Right cardiac atrium (tissue), 5 donors: ENCODE measurements at places on chromosomes 2 and 18. TPM values are rescaled to one million over a fixed set of nuclear protein-coding genes. Genes with fewer than 3 reads are reported as not detected.

FRZB gene
- 3.1 TPM for total RNA-seq

- no peak for DNase-seq
Measured at GRCh38 chr18:74982946-74983635, 225.8 kb downstream of the PTGR3 start.

- peak; percentile 82 for DNase-seq
Measured at GRCh38 chr2:98757904-98758421, 27.0 kb upstream of the MGAT4A start.

GRCh38 chr2:45498661-45499550, 112.2 kb downstream of the SRBD1 start:
- DNase-seq: no peak

DNA sequence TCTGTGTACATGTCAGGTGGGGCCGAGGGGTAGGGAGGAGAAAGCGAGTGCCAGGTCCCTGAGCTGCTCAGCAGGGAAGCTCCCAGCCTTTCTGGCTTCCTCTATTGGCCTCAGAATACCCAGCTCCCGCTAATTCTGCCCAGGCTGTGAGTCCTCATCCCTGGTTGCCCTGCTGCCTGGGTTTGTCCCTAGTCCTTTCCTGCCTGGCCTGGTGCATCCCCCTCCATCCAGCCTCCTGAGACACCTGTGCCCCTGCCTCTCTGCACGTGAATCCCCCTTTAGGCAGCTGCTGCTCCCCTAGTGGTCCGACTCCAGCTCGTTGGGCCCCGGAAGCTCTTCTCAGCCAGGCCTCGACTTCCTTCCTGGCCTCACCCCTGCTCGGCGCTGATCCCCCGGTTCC, 54.6 kb downstream of the INHBB start:
- no peak for DNase-seq

PRKAG3 gene
- 0.14 TPM for total RNA-seq

PPM1B gene
- 42.3 TPM for total RNA-seq

GAREM1 gene
- 14.8 TPM for total RNA-seq

GRCh38 chr2:216717491-216717901, 22.1 kb upstream of the IGFBP5 start:
- no peak for DNase-seq

OTOF gene
- total RNA-seq: 0.15 TPM

- no peak for DNase-seq
Measured at GRCh38 chr2:14815201-14815600, 182.7 kb downstream of the LRATD1 start.

DNA sequence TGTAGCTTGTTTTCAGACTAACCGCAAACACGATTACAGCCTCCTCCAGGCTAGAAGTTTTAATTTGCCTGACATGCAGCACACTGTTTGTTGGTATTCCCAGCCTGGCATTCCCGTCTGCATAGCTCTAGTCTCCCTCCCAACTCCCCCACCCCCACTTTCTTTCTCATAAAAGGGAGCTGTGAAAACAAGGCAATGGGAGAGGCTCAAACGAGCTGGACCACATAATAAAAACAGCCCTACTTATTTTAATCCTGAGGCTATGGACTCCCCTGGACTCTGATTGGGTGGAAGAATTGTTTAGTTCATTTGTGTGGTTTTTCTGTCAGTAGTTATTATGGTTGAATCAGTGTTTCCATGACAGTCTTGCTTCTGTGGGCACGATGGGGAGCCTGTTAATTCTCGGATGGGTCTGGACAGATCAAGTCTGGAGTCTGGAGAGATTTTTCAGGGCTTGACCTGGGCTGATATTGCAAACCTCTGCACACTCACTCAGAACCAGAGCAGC, 1.2 kb downstream of the STON1 start:
- no peak for DNase-seq

- no peak for DNase-seq
Measured at GRCh38 chr2:10344105-10345066, 41.7 kb downstream of the HPCAL1 start.

GRCh38 chr2:40418614-40419363, 33.1 kb downstream of the SLC8A1 start:
- DNase-seq: no peak

DNA sequence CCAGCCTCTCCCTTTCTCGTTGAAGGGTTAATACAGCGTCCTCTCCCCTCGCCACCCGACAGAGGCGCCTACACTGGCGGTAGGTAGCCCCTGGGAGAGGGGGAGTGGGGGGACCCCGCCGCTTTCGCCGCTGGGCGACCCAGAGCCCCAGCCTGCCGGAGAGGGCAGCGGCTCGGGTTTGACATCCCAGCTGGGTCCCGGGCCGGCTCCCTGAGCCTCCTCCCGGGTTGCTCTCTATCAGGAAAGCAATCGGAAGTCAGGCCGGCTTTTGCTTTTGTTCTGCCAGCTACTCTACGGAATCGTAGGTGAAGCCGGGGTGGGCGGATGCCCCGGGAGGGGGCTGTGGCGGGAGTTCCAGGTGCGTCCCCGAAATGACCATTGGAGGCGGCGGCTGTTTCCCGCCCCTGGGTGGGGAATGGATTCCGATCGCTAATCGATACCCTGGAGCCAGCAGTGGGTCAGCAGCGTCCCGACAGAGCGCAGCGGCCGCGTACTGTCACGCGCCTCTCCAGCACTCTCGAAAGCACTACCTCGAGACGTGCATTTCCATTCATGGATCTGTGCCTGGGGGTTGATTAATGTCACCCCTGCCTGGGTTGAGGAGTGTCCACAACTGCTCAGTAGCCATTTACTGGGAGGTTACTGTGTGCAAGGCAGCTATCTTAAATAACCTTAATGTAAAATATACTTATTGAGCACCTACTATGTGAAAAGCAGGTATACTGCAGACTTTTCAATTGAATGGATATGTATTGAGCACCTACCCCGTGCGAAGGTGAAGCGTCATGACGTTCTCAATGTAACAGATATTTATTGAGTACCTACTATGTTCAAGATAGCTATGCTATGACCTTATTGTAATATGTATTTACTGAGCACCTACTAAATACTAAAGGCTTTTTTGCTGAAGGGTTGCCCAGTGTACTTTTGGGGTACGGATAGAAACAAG, 1.1 kb downstream of the MAPK4 start:
- DNase-seq: peak; percentile 43

TMEFF2 gene
- 1.3 TPM for total RNA-seq

GRCh38 chr2:28322456-28322855, 70.2 kb upstream of the FOSL2 start:
- no peak for DNase-seq

DNA sequence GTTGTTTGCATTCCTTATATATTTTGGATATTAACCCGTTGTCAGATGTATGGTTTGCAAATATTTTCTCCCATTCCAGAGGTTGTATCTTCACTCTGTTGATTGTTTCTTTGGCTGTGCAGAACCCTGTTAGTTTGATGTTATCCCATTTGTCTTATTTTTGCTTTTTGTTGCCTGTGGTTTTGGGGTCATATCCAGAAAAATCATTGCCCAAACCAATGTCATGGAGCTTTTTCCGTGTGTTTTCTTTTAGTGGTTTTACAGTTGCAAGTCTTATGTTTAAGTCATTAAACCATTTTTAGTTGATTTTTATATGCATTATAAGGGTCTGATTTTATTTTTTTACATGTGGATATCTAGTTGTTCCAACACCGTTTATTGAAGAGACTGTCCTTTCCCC, 35.8 kb downstream of the PPIG start:
- DNase-seq: no peak

GRCh38 chr2:3490191-3491170, 28.9 kb downstream of the ADI1 start:
- DNase-seq: no peak

MAPK4 gene
- total RNA-seq: 41.1 TPM

- no peak for DNase-seq
Measured at GRCh38 chr2:33448220-33448899, 28.1 kb upstream of the RASGRP3 start.

- DNase-seq: no peak
Measured at GRCh38 chr2:229856413-229856812, 65.4 kb downstream of the TRIP12 start.

GCG gene
- total RNA-seq: not detected

SCN2A gene
- 0.26 TPM for total RNA-seq

DNA sequence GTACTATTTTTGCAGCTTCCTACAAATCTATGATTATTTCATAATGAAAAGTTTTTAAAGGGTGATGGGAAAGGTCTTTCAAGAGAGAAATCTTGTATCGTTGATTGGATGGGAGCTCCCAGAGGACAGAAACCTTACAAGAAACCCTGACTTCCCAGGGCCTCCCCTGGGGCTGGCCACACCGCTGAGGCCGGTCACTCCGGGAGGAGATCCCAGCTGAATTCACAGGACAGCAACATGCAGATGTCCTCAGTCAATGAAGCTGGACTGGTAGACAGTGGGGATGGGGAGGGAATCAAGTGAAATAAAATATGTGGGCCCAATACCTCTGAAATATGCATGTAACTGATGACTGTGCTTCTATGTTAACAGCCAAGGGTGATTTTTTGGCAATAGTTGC, 135.6 kb downstream of the TFCP2L1 start:
- DNase-seq: no peak

- DNase-seq: no peak
Measured at GRCh38 chr2:60152226-60152833, 401.1 kb downstream of the BCL11A start.

DNA sequence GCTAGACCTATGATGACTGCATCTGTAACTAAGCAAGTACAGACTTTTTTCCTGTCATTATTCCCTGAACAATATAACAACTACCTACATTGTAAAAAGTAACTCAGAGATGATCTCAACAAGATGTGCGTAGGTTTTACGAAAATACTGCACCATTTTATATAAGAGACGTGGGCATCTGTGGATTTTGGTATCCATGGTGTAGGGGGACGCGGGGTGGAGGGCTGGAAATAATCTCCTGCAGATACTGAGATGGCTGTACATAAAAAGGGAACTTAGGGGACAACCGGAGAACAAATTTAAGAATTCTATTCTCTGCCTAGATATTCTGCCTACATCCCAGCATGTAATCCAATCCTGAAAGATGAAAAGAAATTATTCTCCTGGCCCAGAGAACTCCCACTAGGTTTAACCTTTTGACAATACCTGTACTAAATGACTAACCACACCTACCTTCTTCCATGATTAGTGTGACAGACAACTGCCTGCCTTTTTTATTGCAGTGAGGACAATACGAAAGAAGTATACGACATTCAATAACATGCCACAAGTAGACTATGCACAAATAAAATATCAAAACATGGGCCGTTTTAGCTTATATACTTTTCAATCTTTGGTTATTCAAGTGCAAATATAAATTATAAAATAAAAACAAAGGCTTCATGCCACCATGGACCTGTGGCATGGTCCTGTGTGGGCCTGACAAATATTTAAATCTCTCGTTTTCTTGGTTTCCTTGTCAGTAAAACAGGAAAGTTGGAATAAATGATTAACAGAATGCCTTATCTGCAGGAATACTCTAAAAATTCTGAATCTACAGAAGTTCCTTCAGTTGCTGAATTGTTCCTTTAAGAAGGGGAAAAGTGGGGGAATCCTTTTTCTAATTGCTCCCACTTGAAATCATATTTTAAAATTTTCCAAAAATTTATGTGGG, 46.3 kb downstream of the RTN4 start:
- DNase-seq: no peak

DNA sequence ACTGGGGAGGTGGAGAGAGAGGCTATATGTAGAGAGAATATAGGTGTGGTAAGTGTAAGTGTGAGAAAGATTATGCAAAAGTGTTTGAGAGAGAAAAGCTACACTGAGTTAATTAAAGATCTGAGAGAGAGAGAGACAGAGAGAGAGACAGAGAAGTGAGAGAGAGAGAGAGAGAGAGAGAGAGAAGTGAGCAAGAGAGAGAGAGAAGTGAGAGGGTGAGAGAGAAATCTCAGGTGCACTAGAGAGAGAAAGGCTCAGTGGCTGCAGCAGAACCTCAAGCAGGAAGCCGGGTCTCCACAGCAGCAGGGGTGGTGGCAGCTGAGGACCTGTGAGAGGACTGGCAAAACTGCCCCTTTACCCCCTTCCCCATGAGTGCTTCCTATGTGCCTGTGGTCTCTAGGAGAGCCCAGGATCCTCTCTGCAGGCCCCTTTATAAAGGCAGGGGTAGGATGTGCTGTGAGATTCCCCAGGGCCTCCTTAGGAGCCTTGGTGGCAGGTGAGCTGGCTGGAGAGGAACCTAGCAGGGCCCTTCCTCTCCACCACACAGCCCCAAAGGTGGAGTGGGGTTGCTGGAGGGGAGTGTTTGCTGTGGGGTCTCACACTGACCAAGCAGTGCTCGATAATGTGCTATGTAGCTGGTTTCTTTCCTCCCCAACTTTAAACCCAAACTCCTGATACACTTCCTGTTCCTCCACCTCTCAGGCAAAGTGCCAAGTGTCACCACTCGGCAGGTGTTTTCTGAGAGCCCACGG, 52.6 kb downstream of the SLC4A5 start:
- no peak for DNase-seq

CCL20 gene
- total RNA-seq: not detected

ERBB4 gene
- total RNA-seq: 35.4 TPM

LCT gene
- total RNA-seq: not detected

GRCh38 chr2:88885275-88885674, 193.8 kb downstream of the RPIA start:
- DNase-seq: no peak

DNA sequence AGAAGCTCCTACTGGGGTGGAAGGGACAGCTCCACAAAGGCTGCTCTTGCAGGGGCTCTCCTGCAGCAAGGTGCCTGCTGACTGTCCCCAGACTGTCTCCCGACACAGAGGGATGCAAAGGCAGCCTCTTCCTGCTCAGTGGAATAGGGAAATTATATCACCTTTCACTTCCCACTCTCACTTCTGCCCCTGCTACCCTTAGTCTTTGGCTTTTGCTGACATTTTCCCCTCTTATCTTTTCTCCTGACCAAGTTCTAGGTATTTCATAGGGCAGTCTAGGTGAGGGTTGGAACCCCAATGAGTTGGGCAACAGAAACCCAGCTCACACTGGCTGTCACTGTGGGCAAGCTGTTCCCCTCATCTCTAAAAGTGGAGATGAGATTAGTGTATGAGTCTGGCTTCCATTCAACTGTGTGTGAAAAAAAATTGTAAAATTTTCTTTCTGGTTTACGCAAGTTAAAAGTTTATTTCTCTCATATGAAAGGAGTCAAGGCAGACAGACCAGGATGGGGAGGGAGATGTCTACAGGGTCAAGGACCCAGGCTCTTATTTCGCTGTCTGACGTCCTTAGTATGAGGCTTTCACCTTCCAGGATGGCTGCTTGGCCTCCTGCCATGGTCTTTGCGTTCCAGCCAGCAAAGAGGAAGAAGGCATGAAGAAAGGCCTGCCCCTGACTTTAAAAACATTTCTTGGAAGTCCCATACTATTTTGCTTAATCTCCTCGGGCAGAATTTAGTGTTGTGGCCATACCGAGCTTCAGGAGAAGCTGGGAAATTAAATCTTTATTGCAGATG, 7.5 kb upstream of the MOCOS start:
- peak; percentile 94 for DNase-seq

DNA sequence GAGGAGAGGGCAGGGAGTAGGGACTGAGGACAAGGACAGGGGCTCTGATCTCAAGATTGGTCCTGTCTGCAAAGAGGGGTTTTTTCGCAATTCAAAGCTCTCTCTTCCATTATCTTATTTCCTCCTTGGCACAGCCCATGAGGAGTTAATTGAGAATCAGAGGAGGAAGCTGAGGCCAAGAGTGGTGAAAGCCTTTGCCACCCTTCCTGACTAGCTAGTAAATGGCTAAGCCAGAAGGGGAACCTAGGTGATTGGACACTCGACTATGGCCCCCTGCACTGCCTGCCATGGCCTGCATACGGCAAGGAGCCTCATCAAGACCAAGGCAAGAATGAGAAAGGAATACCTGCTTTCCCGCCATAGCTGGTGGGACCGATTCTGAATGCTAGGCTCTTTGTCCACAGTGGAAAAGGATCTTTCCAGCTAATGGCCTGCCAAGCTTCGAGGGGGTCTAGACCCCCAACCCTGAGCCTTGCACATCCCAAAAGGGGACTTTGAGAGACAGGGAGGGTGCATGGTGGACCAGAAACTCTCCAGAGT, 237.9 kb downstream of the HAUS1 start:
- DNase-seq: no peak
